ENCODE measurements at places on chromosomes 6 and 20.

GRCh38 chr6:49050584-49050983, 412.5 kb downstream of the MMUT start:
- no peak for DNase-seq

DNA sequence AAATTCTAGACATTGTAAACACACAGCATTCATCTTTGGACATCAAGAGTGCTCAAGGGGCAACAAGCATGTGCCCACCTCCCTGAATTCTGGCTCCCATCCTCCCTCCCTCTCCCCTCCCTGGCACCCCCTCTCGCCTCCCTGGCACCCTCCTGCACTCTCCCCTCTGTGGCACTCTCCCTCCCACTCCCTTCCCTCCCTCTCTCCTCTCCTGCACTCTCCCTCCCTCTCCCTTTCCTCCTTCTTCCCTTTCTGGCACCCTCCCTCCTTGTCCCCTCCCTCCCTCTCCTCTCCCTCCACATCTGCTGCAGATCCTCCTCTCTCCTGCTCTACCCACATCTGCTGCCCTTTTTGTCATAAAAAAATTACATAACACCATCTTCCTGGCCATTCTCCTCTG, 113.0 kb upstream of the SLC22A23 start:
- DNase-seq: no peak

DNA sequence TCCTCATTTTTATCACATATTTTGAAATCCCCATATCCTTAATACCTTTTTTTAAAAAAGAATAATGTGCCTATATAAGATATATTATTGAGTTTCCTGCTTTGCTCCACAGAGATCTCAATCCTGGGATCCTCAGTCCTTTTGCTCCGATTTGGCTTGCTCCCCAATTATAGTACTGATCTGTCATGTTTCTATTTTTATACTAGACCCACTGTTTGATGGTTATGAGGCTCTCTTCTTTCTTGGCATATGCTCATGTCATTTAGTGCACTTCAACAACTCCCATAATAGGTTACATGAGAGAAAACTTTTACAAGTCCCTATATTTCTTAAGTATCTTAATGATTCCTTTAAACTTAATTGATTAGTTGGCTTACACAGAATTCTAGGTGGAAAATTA, 958.5 kb upstream of the EPHA7 start:
- no peak for DNase-seq

DNA sequence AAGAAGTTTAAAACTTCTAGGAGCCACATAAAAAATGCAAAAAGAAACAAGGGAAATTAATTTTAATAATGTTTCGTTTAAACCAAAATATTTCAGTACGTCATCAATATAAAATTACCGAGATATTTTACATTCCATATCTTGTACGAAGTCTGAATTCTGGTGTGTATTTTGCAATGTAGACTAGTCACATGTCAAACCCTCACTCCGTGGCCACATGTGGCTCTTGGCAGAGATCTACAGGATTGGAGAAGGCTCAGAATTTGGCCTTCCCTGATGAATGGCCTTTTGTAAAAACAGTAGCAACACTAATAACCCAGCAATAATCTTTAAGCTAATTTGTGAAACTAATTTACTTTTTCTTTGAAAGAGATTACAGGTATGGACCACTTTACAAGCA, 217.1 kb downstream of the PRL start:
- peak; percentile 54 for DNase-seq

DNA sequence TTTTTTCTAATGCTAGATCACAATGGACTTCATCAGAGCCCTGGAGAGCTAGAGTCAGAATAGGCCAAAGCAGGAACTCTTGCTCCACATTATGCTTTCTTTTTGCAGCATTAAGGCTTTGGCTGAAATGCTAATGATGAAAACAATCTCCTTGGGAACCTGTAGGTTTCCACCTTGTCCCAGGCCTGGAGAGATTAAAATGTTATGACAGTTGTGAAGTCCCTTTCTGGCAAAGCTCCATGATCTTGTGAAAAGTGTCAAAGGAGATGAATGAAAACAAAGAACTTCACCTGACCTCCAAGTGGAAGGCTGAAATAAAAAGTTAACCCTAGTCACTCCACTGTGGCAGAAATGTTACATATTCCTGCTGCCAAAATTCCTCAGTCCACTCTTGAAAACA, 64.0 kb upstream of the LRRC1 start:
- DNase-seq: no peak

GRCh38 chr20:33305589-33306057, 22.6 kb downstream of the BPIFB1 start:
- no peak for DNase-seq

GRCh38 chr20:59939879-59940128, 301 bp downstream of the PPP1R3D start:
- DNase-seq: no peak

DNA sequence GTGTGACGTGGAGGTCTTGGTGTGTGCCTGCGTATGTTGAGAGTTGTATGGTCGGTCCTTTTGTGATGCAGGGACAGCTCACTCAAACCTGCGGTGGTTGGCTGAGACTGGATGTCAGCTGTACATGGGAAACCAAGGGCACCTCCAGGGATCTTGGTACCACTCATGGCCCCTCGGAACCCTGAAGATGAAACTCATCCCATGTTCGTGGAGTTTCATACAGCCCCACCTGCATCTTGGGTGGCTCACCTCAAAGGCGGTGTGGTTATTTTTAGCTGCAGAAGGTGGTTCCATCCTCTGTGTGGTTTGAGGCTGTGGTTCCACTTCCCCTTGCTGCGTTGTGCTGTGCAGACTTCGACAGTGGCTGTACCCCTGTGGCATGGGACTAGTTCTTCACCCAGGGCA, 52.6 kb upstream of the SLC22A1 start:
- no peak for DNase-seq

DNA sequence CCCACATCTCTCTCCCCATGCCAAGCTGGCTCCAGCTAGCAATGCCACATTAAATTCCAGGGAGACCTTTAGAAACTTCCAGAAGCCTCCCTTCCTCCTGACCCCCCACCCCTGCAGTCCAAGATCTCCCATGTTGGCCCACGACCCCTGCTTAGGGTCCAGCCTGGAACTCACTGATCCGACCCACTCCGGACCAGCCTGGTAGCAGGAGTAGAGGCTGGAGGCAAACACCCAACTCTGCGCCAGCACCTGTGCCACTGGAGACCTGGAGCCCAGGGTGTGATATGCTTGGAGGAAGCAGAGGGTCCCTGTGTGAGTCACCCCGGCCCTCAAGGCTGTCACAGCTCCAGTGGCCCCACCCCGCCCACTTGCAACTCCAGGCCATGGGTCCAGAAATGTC, 3.3 kb upstream of the ULBP1 start:
- no peak for DNase-seq

- no peak for DNase-seq
Measured at GRCh38 chr6:148339766-148340165, 2.9 kb upstream of the SASH1 start.

DNA sequence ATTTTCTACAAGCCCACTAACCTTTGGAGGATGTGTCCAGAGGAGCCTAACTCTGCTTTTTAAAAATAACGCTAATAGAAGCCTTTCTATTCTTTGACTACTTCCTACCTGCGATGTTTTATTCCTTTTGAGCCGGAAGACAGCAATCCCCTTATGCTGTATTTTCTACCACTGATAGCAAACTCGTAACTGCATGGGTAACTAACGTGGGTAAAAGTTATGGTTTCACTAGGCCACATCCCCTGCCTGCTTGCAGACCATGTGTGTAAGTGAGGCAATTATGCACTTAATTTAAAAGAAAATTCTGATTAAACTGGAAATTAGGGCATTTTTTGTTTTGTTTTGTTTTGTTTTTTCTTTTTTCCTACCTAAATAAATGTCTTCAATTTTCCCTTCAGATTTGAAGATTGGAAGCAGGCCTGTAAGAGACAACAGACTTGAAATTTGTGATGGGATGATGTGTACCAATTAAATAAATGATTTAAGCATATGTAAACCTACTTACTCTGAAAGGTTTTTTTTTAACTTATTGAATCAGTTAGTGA, 931 bp downstream of the UFL1 start:
- DNase-seq: no peak

DNA sequence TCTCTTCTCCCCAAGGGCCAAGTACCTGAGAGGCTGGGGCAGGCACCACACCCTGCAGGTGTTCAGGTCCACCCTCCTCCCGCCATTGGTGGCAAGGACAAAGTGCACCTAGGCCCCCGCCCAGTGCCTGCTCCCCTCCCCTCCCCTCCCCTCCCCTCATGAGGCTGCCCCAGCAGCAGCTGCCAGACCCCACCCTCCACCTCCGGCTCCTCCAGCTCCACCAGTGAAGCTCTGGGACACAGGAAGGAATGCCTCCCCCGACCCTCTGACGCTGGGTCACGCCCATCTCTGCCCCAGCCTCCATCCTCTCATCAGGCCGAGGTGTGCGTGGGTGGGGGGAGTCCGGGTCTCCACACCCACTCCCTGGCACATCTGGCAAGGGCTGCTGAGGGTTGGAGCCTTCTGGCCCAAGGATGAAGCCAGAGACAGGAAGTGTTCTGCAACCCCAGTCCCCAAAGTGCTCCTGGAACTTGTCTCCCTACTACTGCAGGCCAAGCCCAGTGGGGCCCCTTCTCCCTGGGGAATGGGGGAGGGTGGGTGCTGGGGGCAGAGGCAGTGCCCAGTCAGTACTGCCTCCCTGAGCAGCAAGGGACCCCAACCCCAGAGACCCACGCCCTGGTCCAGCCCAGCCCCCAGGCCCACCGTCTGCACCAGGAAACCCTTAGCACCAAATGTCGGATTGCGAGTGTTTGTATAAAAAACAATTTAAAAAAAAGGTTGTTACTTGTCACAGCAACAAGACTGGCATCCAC, 1.6 kb upstream of the UCKL1 start:
- no peak for DNase-seq

DNA sequence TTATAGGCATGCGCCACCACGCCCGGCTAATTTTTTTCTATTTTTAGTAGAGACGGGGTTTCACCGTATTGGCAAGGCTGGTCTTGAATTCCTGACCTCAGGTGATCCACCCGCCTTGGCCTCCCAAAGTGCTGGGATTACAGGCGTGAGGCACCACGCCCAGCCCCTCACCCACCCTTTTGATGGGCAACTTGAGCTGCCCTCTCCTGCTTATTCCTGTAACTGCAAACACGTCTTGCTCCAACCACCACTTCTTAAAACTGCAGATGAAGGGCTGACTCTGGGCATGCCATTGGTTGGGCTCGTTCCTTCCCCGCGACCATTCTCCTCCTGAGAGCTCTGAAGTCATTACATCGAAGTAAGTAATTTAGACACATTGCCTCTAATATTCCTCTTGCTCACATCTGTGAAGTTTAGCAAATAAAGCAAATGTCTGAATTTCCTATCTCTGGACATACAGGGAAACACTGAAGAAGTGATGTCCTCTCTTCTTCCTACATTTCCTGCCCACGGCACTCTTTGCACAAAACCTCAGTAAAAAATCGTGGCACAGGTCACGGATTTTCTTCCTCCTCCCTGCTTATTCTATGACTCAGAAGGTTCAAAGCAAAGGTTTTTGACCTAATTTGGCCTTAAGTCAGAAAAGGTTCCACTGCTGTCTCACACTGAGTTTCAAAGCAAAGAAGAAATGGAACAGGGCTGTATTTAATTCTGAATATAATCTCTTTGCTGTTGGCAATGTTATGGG, 117.5 kb downstream of the GMPR start:
- no peak for DNase-seq

GRCh38 chr6:17633465-17634188, 33.5 kb downstream of the FAM8A1 start:
- DNase-seq: no peak

GRCh38 chr6:138007014-138007472, 100.2 kb downstream of the PERP start:
- no peak for DNase-seq

GRCh38 chr20:12466915-12467314, 541.9 kb upstream of the SPTLC3 start:
- DNase-seq: no peak

DNA sequence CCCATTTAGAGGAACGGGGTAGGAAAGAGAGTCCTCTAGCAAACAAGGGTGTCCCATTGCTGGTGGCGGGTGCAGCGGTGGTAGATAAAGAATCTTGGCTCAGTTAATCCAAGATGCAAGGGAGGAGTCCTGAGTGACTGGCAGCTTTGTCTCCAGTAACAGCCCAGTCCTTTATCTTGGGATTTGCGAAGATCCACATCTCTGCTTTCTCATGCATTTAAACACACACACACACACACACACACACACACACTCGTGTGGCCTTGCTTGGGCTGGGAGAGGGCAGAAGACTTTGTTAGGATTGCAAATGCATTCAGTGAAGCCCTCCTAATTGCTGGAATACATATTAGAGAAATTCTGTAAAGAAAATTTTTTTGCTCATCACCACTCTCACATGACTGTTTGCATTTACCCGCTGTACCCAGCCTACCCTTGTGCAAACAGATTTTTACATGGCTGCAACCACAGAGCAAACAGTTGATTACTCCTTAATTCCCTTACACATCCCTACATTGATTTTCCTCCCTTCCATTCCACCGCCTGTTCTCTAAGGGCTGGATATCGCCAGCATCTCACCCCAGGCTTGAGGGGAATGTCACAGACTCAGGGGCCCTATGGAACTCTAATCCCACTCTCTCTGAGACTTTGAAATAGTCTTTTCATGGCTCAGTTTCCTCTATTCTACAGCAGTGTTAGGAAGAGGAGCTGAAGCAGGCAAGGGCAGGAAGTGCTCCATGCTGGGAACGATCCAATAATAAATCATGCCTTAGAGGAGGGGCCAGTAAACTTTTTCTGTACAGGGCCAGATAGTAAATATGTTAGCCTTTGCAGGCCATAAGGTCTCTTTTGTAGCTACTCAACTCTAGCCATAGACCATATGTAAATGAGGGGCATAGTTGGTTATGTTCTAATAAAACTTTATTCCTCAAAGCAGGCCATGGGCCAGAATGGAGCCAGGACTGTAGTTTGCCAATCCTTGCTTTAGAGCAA, 3.5 kb downstream of the C6orf132 start:
- no peak for DNase-seq

GRCh38 chr20:46400828-46401477, 5.5 kb downstream of the ELMO2 start:
- peak; percentile 42 for DNase-seq

DNA sequence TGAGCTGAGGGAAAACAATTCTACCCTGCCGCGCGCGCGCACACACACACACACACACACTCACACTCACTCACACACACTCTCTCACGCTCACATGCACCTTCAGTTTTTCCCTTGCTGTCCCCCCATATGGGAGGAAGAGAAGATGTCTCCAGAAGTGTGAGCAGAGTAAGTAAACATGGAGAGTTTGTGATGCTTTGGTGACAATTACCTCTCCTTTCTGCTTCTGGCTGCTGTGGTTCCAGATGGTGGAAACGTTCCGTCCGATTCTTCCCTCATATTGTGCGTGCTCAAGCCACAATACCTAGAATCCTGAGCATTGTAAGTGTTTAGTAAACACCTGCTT, 86.7 kb downstream of the LINC00237 start:
- DNase-seq: no peak

- DNase-seq: no peak
Measured at GRCh38 chr20:62776692-62777527, 19.4 kb upstream of the MRGBP start.

- no peak for DNase-seq
Measured at GRCh38 chr6:138797806-138798446, 2.0 kb downstream of the ECT2L start.

- no peak for DNase-seq
Measured at GRCh38 chr6:79465381-79465780, 71.8 kb downstream of the LCA5 start.

Data from fibroblast of skin of left quadriceps (primary cell).